ENCODE measurements at places on chromosomes 5 and 9. TPM values are rescaled to one million over a fixed set of nuclear protein-coding genes. Genes with fewer than 3 reads are reported as not detected.

The SLC36A2 gene
- not detected for total RNA-seq

The PLCXD3 gene
- total RNA-seq: 0.19 TPM

The FXN gene
- total RNA-seq: 3.3 TPM

The PCDHGA3 gene
- total RNA-seq: 0.32 TPM

The PCA3 gene
- total RNA-seq: under 0.01 TPM

The PCDHGA2 gene
- total RNA-seq: 1.9 TPM
